NCI-H1694 (cell line): ENCODE measurements at places on chromosomes 1 and 21.

GRCh38 chr1:56258371-56258770 lies 321.0 kb downstream of the PLPP3 start:
- DNase-seq, result no peak

- DNase-seq, result no peak
These were observed 10.2 kb downstream of the KLHL21 start for GRCh38 chr1:6592441-6592840.

GRCh38 chr1:40004857-40005256 lies 35.7 kb upstream of the CAP1 start:
- DNase-seq, result peak; percentile 91

DNA sequence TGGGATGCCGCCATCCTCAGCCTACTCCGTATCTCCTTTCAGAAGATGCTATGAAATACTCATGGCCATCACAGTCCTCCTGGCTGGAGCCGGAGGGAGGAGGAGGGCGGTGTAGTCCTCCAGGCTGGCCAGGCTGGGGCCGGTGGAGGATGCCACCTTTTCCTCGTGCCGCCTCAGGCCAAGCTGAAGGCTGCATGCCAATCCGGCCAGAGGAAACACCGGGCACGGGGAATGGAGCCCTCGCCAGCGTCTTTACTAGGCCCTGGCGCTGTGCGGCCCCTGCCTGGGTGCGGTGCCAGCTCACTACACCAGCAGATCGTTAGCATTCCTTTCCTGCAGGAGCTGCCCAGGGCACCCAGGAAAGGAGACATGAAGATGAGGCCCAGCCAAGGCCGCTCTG lies 70.1 kb downstream of the CASZ1 start:
- no peak for DNase-seq

- no peak for DNase-seq
These were observed 11.3 kb downstream of the RWDD2B start for GRCh38 chr21:29007810-29008209.

DNA sequence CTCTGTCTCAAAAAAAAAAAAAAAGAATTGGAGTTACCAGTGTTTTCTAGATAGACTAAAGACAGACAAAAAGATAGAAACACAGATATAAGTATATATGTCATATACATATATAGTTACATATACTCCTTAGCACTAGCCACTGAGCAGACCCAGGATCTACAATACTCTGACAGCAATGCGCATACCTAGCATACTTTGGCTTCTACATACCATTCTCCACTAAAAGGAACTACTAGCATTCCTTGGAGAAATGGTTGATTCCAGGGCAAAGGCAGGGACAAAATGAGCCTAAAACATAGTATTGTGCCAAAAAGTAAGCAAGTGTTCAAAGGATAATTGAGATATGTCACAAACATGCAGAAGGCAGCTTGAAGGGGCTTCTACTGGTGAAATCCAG lies 22.7 kb downstream of the SYNJ1 start:
- DNase-seq, result no peak

DNA sequence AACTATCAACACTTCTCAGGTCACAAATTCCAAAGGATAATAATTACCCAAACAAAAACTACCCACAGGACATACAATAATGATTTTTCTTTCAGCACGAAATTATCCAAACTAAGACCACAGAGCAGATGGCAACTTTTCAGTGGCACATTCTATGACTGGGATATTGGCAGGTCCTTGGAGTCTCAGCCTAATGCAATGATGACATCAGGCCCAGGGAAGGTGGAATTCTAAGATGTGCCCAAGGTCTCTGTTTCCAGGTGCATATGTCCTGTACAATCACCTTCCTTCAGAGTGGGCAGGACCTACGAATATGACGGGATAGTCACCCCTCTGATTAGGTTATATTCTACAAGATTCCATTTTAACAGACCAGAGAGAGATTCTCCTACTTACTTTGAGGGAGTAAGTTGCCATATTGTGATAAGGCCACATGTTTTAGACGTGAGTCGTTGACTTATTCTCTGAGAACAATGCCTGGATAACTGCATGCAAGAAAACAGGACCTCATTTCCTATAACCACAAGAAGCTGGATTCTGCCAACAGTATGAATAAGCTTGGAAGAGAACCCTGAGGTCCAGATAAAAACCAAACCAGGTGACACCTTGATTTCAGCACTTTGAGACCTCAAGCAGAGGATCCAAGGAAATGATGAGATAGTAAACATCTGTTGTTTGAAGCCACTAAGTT lies 69.9 kb downstream of the ZC3H11B start:
- no peak for DNase-seq

DNA sequence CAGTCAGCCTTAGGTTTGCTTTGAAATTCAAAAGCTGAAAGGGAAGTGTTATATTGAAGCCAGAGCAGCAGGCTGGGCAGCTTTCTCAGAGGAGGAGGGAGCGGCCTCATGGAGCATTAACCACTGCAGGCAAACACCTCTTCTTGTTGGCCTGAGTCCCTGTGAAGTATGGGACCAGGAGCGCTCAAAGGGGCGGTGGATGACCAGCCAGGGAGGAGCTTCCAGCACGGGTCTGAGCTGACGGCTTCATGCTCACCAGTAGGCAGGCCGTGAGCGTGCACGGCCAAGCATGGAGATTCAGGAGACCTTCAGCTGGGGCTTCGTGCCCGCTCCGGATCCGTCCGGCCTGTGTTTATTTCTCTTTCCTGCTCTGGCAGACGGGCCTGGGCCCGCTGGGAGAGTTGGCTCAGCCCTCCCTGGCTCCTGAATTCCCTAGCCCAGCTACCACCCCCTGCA lies 245.2 kb downstream of the TRABD2B start:
- DNase-seq, result no peak

DNA sequence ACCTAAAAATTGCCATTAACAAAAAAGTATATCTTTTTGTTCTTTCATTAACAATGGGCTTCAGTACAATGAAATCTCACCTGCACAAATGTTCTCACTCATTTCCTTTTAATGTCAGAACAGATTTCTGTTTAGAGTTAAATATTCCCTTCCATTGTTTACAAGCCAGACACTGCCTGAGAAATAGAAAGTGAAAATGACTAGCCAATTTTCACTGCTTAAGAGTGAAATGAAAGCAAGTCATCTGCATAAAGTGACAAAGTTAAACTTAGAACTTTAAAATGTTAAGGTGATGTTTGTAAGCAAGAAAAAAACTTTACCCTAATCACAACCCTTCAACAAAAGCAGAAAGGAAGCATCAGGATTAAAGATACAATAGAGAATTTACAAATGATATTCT lies 27.5 kb downstream of the COA6 start:
- DNase-seq, result no peak

DNA sequence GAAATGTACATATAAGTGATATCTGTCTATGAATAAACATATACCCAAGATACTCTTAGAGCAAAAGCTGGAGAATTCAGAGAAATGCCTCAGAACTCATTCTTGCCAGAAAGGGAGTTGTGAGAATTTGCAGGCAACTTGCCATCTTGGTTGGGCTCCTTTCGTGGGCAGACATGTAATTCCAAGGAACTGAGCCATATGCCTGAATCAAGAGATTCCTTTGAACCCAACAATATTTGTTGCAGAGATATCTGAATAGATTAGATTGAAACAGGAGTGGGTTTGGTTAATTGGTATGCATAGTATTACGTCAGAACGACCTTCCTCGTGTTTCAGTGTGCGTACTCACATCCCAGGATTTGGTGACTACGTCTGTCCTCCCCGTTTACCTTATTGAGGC lies 67.0 kb downstream of the TGFB2 start:
- DNase-seq, result no peak
